Stomach (tissue), 19 donors: ENCODE measurements at places on chromosomes 4 and X.

- no peak for DNase-seq
Measured at GRCh38 chr4:71375494-71375893, 36.7 kb downstream of the SLC4A4 start.

DNA sequence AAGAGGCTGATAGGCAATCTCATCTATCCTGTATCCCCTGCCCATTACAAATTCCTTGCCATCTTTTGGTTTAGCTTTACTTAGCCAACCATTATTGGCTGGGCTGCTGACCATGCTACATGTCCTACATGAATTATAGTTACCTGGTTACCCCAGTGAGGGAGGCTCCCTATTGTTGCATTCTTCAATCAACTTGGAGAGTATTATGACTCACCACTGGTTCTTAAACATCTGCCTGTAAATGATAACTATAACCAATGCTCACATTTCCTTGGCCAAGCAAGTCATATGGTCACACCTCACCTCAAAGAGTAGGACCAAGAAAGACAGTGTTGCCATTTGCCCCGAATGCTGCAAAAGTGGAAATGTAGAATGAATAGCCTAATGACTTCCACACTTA, 297.6 kb downstream of the IL15 start:
- DNase-seq: no peak

DNA sequence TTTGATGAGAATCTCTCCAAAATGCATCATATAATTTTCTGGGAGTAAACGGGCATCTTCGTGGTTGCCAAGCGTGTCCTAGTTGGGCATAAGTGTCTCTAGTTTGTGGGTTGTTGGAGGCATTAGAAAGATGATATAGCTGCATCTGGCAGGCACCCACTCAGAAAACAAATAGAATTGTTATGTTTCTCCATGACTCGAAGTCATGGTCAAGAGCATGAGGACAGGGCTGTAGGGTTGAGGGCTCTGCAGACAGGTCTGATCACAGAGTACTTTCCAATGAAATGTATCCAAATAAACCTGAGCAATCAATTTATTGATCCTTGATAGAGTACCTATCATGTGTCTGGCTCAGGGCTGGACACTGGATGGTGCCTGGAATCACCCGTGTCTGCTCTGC, 82.7 kb downstream of the SORCS2 start:
- DNase-seq: no peak

GRCh38 chrX:44178274-44179053, 165.0 kb downstream of the EFHC2 start:
- no peak for DNase-seq

DNA sequence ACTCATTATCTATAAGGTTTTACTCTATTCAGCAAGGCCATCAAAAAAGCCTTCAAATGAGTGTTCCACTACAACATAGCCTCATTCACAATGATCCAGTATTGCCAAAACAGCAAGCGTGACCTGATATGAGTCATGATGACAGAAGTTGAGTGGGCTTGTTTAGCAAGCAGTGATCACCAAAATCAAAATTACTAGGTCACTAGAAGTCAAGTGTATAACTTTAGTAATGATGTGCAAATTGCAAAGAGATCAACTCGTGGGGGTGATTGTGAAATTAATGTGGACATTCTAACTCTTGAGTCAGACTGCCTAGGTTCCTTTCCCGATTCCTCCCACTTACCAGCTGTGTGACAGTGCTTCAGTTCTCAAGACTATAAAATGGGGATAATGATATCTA, 124.5 kb downstream of the CHM start:
- DNase-seq: no peak

GRCh38 chr4:169557061-169557636, 55.2 kb downstream of the NEK1 start:
- DNase-seq: peak; percentile 40

DNA sequence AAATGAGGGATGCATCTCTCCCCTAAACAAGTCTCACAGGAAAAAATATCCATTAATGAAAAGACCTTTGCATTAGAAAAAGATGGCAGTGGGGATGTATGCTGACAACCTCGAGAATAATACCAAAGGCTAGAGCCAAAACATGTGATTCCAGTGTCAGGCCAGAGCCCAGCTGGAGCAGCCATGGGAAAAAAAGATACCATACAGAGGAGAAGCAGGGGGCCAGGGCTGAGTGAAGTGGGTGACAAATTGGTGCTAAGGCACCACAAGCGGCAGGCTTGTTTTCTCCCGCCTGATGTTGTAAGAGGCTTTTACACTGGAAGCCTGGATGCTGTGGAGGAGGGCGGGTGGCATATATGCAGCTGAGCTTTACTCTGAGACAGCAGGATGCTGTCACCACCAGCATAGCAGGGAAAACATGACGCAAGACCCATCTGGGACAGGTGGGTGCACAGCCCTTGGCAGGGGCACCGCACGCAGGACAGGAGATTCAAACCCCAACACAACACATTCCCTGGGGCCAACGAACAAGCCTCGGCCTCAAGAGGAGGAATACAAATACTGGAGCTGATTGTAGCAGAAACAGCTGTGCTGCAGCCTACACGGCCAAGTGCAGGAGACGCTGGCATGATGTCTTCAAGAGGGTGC, 91.9 kb downstream of the TSPAN5 start:
- no peak for DNase-seq

DNA sequence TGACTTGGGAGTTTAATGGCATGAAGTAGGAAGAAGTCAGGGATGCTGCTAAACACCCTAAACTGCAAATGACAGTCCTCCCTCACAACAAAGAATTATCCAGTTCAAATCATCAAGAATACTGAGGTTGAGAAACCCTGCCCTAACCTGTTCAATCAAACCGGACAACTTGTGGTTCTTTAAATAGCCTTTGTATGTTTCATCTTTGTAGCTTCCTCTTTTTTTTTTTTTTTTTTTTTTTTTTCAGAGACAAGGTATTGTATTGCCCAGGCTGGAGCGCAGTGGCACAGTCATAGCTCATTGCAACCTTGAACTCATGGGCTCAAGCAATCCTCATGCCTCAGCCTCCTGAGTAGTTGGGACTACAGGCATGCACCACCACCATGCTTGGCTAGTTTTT, 52.5 kb upstream of the TTC29 start:
- no peak for DNase-seq

- no peak for DNase-seq
Measured at GRCh38 chr4:166481055-166481454, 608.0 kb downstream of the TLL1 start.

DNA sequence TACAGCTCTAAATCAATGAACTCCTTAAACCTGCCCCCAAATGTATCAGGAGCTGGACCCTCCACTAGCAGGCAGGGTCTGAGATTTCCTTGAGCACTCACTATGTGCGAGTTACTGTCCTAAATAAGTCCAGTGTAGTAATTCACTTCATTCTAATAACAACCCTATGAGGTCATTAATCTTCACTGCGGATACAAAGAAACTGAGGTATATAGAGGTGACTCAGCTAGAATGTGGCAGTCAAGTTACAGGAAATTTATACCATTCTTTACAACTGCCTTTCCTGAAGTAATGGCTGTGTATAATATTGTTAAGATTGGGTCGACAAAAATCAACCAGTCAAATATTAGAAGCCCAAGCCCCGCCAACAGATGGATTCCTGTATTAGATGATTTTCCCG, 473.9 kb upstream of the FTHL17 start:
- DNase-seq: no peak

DNA sequence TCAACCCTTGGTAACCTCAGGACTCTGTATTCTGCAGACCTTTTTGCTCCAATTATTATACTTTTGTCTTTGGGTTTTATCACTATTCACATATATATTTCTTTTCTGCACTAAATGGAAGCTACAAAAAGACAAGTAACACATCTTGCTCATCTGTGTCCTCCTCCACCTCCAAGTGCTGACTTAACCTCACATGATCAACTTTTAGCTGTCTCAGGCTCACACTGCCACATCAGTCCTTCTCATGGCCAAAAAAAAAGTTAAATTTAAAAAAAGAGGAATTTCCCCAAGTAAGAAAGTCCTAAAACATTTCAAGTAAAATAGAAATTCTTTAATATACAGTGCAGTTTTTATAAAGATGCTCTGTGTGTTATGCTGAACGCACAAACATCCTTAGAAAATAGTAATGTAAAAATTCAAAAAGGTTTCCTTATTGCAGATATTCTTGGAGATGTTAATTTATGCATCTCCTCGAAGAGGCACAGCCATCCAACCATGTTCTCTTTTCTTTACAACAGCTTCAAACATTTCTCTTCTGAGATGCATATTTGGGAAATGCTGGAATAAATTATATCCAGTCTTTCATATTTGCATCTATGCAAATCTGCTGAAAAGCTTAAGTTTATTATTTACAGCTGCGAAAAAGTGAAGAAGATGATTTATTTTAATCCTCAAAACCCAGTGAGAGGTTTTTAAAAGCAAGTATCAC, 37.6 kb downstream of the ARAP2 start:
- no peak for DNase-seq

DNA sequence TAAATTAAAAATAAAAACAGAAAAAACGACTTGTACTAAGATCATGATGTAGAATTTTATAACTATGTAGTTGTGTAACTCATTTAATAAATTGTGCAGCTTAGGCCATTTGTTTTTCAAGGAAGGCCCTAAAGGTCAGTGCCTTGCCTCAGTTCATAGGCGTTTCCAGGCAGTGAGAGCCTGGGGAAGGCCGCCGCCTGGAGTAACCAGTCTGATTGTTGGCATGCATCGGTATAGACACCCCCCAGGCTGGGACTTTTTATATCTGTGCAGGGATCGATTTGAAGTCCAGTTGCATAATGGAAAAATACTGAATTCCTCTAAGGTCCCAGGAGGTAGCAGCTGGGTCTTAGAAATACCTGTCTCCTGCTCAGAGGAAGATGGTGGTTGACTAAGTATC, 77.2 kb downstream of the TMEM131L start:
- DNase-seq: no peak

GRCh38 chrX:2691543-2692220, 587 bp downstream of the CD99 start:
- peak; percentile 72 for DNase-seq

DNA sequence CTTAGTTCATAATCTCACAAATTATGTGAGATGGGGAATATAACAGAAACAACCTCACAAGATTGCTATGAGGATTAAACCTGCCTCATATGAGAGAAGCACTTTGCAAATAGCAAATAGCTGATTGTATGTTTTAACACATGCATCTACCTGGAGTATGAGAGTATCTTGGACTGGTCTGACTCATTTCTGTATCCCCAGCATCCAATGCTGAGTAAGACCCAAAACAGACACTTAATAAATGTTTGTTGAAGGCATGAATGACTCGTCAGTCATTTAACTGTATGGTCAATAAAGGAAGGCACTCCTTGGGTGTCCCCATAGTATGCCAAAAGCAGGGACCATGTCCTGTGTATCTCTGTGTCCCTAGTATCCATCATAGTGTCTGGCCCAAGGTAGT, 350.9 kb upstream of the F9 start:
- DNase-seq: no peak

- no peak for DNase-seq
Measured at GRCh38 chrX:70446380-70447350, 2.0 kb downstream of the DLG3 start.

DNA sequence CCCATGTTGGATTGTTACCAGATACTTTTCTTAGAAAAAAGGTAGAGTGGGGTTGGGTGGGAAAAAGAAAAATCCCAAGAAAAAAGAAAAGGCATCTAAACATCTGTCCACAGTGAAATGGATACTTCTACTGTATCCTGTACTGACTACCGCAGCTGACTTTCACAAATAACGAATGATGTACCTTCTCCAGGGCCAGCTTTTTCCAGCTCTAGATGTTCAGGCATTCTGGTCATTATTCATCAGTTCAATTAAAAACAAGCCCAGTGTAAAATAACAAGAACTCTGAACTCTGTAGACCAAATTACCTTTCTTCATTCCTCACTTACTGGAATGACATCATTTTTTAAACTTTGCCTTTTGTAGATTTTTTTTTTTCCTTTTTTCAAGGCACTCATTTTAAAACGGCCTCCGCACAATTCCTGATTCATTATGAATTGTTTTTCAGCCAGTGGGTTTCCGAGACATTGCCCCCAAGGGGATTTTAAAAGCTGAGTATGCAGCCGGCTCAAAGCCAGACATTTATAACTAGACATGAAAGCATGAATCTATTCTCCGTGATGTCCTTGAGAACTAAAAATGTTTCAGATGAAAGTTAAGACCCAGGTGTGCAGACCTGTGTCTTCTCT, 113.5 kb downstream of the PRKX start:
- DNase-seq: peak; percentile 13

DNA sequence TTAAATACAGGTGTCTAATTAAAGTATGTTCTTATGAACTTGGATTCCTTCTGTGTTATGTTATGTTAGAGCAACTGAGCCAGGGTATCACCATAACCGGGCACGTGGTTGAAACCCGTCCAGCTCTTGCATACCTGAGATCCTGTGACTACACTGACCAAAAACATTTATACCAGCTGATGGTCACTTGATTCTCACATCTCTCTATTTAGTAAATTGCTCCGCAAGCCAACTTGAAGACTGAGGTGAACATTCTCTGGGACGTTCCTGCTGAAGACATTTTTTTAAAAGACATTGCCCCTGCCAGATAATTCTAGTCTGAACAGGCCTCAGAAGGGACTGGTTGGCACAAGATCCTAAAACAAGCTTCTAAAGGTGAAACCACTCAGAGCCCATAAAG, 550.0 kb upstream of the DIPK2B start:
- peak; percentile 35 for DNase-seq

DNA sequence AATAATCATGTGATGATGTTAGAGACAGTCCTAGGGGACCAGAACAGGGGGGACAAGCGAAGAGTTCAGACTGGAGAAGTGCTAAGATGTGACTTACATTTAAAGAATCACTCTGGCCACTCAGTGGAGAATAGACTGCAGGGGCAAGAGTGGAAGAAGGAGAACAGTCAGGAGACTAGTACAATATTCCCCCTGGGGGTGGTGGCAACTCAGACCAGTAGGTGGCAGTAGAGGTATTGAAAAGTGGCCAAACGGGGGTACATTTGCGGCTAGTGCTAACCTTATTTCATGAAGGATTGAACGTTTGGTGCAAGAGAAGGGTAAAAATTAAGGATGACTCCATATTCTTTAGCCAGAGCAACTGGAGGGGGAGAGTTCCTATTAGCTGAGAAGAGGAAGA, 2.7 kb upstream of the BMX start:
- peak; percentile 47 for DNase-seq

DNA sequence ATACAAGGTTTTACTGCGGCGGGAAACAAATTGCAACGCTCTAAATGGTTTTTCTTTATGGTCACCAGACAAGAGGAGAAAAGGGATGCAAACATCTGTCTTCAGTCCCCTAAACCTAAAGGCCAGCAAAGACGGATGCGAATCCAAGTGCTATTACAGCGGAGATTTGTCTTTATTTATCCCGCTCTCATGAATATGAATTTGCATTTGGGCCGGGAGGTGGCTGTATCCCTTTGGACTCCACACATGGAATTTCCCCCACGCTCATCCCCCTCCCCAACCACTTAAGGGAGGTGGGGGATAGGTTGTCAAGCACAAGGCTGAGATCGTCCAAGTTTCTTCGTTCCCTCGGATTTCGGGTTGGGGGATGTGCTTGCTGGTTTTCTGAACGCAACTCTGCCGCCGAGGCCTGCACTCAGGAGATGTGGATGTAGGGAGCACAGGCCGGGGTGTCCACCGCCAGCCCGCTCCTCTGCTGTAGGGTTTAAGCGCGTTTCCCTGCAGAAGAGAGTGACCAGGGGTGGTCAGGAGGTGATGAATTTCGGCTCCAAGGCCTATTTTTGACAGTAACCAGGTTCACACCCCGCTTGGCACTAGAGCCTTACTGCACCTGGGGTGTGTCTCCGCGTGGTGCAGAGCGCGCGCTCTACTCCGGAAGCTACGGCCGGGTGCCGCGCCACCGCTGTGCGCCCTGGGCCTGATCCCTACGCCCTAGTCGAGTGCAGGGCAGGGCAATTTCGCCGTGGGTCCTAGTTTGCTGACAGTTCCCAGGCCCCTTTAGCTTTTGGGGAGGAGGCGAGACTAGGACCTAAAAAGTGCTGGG, 2.3 kb upstream of the PHOX2B start:
- DNase-seq: peak; percentile 35

GRCh38 chr4:155602351-155603140, 64.1 kb upstream of the GUCY1A1 start:
- DNase-seq: no peak
